ENCODE measurements at places on chromosomes 3 and 15.

DNA sequence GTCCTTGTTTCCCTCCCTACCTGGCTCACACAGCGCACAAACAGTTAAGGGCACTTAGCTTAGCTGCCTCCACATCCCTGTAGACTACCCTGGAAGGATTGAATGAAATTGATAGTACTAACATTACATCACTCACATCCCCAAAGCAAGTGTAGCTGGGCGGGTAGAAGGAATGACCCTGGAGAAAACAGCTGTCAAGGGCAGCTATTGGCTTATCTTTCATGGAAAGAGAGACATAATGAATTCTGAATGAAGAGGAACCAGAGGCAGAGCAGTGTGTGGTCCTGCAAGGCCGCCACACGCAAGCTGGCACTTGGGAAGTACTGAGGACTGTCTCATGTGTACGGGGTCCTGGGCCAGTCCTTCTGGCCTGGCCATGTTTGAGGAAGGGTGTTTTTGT is 369.6 kb upstream of the RGMA start:
- DNase-seq = no peak

DNA sequence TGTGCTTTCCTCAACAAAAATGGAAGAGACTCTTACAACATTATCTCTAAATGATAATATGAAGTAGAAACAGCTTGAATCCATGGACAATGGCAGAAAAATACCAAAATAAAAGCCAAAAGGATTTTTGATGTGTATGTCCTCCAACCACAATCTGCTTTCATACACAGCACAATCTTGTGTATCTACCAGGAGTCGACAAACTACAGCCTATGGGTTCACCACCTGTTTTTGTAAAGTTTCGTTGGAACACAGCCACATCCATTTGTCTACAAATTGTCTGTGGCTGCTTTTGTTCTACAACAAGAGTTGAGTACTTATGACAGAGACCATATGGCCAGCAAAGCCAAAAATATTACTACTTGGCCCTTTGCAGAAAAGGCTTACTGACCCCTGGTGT is 88.7 kb upstream of the UBE2E2 start:
- DNase-seq = no peak

- no peak for DNase-seq
Measured at GRCh38 chr15:23881291-23881690, 194.2 kb upstream of the NDN start.

DNA sequence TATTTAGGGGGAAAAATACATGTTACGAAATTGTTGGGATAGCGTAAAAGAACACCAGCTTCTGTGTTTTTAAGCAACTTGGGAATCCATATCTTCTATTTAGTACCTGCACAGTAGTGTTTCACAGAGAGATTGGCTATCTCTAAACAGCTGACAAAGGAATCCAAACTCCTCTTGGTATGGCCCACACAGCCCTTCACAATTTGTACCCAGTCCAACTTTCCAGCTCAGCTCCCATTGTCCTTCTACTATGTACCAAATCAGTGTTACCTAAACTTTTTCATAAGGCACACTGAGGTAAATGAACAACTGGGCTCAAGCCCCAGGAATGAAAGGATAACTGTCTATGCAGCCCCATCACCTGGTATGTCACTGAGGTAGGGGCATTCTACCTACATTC is 61.9 kb downstream of the TNIK start:
- DNase-seq = no peak

DNA sequence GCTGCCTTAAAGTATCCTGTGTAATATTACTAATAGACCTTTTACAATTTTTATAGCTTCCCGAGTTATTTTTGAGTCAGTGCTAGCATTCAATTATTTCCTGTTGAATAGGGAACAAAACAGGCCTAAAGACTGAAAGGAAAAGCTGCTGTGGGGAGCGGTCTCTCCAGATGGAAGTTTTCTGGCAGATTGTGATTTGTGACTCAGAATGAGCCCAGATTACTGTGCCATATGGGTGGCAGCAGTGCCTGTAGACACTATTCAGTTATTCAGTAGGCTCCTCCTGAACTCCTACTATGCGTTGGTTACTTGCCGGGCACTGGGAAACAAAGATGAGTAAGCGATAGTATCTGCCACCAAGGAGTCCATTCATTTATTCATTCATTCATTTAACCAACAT is 211.8 kb downstream of the CHST2 start:
- DNase-seq = no peak

GRCh38 chr3:135627057-135627456 is 338.5 kb upstream of the PPP2R3A start:
- DNase-seq = no peak

GRCh38 chr3:187678726-187679268 is 8.6 kb upstream of the SST start:
- DNase-seq = peak; percentile 36

- no peak for DNase-seq
Measured at GRCh38 chr3:111314181-111314873, 227.7 kb upstream of the CD96 start.

- no peak for DNase-seq
Measured at GRCh38 chr15:70048578-70049514, 48.9 kb downstream of the TLE3 start.
